ENCODE measurements at places on chromosomes 12 and 14.

GRCh38 chr12:91857813-91858542 lies 287.7 kb downstream of the BTG1 start:
- no peaks in the 10 kb centered on the region for H3K27me3 ChIP-seq
- H3K4me1 ChIP-seq, result peaks cover 6% of the 10 kb centered on the region
- no peaks in the 10 kb centered on the region for H3K36me3 ChIP-seq
- H3K27ac ChIP-seq, result no peak overlapping the region

DNA sequence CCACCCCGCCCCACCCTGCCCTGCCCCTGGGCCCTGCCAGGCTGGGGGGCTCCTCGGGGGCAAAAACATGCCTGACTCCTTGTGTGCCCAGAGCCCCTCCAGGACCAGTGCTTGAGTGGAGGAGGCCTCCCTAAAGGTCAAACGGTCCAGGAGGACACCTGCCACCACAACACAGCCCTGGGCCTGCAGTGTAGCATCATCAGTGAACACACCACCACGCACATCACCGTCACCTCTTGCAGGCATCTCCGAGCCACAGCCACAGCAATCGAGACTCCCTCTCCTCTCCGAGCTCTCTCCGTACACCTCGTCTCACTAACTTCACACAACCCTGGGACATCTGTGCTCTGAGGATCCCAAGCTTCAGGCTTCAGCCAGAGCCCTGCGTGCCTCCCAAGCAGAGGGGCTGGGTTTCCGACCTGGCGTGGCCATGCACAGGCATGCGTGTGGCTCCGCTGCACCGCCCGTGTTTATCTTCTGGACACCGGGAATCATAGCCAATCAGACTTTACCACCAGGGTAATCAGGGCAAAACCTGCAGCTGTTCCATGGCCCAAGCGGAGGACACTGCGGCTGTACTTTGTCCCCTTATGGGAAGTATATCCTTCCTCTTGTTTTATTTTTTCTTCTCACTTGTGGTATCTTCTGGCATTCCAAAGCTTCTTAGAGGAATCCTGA lies 6.2 kb upstream of the DIO3 start:
- H3K27ac ChIP-seq, result peak overlapping the region; percentile 1
- peaks cover 3% of the 10 kb centered on the region for H3K36me3 ChIP-seq
- DNase-seq, result no peak
- no peak overlapping the region for H3K4me3 ChIP-seq

DNA sequence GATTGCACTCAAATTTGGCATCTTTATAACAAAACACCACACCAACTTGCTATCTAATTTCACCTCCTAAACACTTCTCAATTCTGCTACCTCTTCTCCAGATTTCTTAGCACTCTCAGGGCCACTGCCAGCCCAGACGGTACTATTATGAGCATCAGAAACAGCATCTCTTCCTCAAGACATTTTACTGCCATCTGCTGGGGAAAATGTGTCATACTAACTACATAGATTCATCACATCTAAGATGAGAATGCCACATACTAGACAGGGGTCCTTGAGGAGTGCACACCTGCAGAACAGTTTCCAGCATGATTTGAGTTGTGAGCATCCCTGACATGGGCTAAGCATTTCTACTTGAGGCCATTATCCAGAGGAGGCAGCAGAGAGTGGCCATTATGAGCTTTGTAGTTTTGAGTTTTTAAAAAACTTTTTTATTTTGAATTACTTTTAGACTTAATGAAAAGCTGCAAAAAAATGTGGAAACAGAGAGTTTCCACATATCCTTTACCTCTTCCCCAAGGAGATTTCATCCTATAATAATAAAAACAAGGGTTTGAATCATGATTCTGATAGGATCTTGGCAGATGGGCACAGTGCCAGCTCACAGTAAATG lies 15.1 kb upstream of the GRIP1 start:
- H3K36me3 ChIP-seq, result no peaks in the 10 kb centered on the region
- H3K27me3 ChIP-seq, result peaks cover 26% of the 10 kb centered on the region
- H3K4me1 ChIP-seq, result no peaks in the 10 kb centered on the region
- DNase-seq, result no peak
- no peak overlapping the region for H3K27ac ChIP-seq

DNA sequence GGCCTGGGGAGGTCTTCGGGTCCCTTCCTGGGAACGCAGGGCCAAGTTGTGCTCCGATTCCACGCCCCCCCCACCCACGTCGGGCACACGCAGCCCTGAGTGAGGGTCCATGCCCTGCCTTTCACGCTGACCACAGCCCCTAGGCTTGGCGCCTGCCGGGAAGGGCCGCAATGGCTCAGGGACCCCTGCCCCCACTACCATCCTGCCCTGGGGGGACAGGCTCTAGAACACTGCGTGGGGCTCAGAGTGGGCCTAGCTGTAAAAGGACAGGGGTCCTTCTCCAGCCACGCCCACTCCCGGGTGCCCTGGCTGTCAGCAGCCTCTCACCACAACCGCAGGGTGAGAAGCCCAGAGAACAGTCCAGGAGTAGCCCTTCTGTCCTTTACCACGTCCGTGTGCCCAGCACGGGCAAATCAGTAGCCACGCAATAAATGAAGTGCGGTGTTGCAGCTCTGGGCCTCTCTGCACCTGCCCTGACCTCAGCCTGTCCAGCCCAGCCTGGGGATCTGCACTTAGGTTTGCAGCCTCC lies 9.4 kb upstream of the GPR68 start:
- peaks cover 31% of the 10 kb centered on the region for H3K36me3 ChIP-seq
- no peaks in the 10 kb centered on the region for H3K27me3 ChIP-seq
- H3K4me3 ChIP-seq, result peak overlapping the region; percentile 82
- H3K27ac ChIP-seq, result peak overlapping the region; percentile 92
